Activated CD8-positive, alpha-beta memory T cell treated with anti-CD3 and anti-CD28 coated beads for 1 hour (primary cell): ENCODE measurements at places on chromosomes 4 and X.

DNA sequence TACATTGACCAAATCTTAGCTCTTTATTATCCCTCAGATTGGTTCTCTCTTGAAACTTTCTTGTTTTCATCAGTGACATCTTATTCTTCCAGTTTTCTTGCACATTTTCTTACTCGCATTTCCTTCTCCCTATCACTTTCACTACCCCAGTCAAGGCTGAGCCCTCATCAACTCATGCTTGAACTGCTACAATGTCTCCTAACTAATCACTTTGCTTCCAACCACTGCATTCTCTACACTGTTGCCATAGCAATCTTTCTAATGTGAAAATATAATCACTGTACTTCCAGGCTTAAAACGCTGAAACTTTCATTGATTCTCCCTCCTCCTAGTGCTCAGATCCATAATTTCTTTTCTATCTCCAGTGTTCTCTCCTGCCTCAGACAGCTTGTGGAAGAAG lies 22.2 kb upstream of the LPAR4 start:
- DNase-seq = no peak

GRCh38 chr4:187798385-187798784 lies 197.2 kb upstream of the ZFP42 start:
- DNase-seq = no peak

DNA sequence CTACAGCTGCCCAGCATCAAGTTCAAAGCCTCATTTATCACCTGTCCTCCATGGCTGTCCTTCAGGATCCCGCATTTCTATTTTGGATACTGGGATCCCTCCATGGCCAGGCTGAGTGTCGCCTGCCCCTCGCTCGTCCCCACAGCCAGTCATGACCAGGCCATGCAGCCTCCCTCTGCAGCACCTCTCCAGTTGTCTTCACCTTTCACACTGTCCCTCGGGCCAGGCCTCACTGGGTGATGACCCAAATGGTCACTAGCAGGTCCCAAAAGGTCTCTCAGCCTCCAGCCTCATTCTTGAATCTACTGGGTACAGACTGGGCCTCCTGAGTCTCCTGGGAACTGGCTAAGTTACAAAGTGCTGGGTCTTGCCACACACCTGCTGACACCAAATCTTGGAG lies 48.7 kb upstream of the HELT start:
- no peak for DNase-seq

- no peak for DNase-seq
Measured at GRCh38 chr4:184952522-184952921, 65.8 kb upstream of the HELT start.

DNA sequence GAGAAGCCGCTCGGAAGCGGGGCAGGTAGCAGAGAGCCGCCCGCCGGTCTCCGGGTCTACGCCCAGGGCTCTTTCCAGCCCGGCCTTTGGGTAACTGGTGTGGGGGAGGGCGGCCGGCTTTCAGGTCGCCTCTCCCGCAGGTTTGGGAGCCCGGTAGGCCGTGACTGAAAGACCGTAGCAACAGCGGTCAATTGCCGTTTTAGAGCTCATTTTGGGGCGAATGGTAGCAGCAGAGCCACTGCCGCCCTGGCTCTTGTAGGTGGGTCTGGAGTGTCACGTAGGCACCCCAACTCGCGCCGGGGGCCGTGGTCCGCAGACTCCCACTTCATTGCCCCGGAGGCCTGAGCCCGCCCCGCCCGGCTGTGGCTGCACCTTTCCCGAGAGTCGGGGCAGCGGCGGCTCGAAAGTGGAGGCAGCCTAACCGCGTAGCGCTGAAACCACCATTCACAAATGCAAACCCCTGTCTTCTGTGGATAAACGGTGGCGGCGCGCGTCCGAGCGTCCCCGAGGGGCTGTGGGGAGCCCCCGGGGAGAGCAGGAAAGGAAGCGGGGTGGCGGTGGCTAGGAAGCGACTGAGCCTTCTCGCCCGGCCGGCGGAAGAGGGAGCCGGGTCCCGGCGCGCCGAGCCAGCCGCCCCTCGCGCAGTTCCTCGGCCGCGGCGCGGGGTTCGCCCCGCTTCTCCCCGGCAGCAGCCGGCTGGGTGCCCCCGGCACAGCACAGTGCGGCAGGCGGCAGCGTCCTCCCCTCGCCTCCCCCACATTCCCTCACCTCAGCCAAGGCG lies 2185.1 kb upstream of the TENM3 start:
- DNase-seq = no peak

DNA sequence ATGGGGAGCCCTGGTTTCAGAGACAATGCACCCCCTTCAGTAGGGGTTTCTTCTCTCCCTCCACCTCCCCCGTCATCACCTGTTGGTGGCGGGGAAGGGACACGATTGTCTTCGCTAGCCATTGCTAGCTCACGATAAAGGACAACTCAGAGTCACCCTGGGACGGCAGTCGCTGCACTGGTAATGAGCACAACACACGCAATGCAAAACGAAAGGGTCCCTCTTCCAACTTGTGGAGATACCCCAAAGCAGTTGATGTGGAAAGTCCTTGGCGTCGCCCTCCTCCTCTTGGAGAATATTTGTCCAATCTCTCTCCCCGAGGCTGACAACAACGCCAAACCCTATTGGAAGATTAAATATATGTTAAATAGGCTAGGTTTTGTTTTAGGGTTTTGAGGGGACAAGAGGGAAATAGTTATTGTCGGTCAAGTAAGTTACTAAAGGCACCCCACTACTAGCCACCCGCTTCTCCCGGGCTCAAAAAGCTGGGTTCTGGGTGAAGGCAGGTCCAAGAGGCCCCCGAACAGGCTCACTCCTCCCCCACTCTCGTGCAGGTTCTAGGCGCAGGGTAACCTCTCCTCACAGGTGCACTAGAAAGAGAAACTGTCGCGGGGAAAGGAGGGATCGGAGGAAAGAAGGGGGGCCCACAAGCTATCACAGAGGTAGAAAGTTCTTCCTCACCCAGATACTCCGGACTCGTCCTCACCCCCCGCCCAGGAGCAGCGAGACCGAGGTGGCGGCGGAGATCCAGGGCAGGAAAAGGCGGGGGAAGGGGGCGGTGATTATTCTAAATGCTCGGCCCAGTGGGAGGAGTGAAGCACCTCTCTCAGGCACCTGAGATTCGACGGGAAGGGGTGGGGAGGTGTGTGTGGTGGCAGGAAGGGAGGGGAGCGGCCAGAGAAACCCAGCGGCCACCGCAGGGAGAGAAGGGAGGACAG lies at the start of gene LRBA:
Gene LRBA (minus strand): TSS at position 764 of the 938 bp plus-strand sequence. CDS start 642 bp downstream, at position 122.
- peak; percentile 62 for DNase-seq

DNA sequence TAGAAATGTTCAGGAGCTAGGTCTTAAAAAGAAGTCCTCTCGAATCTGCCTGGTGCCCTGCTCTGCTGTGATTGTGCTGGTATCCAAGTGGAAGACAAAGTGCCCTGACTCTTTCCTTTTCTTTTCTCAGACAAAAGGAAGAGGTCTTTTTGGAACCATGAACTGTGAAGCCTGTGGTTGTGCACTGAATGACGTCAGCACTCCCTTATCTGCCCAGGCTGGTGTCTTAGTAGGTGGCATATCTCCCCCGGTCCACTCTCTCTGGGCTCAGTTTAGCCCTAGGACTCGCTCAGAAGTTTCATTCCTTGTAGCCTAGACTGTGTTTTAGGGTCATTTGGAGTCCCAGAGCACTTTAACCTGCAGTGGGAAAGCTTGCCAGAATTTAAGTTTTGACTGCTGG lies 400.3 kb upstream of the CT83 start:
- no peak for DNase-seq

- no peak for DNase-seq
Measured at GRCh38 chr4:8472689-8473197, 32.2 kb downstream of the TRMT44 start.

DNA sequence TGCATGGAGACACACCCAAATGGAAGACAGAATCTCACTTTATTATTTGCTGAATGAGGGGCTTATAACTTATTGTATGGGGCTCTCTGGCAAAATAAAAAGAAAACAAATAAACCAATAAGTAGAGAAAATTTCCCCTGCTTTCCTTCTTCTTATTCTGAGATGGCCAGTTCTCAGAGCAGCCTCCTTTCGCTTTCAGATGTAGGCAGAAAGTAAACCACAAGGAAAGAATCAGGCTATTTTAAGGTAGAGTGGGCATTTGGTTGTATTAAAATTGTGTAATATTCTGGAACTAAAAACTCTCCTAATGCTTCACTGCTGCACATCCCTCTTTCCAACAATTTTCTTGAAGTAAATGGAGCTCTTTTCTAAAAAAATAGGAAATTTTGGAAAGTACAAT lies 241.8 kb downstream of the GALNTL6 start:
- DNase-seq = no peak

DNA sequence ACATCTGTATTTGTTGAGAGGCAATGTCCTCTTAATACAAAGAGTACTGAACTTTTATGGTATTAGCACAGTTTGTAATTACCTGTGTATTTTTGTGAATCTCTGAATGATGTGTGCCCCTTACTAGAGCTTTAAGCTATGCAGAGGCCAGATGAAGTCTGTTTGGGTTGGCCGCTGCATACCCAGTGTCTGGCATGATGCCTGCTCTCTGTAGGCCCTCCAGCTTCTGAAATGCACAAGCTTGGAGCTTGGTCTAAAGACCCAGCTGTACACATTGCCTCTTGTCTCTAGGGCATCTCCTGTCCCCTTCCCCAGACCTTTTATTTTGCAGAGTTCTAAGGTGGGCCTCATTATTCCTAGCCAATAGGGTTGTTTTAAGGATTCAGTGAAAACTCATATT lies 68.6 kb downstream of the CDS1 start:
- DNase-seq = no peak

DNA sequence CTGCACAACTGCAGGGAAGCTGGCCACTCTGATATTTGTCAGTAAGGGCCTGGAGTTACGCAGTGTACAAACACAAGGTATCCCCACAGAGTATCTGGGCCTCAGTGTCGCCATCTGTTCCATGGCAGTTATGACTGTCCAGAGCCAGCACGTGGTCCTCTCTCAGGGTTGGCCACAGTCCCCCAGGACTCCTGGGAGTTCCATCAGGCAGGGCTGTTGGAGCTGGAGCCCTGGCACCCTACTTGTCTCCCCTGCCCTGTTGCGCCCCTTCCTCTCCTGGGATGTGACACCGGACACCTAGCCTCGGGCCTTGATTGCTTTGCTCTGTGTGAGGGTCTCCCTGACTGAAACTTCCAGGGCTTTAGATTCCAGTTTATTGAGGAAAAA lies 8.4 kb downstream of the HTRA3 start:
- no peak for DNase-seq

DNA sequence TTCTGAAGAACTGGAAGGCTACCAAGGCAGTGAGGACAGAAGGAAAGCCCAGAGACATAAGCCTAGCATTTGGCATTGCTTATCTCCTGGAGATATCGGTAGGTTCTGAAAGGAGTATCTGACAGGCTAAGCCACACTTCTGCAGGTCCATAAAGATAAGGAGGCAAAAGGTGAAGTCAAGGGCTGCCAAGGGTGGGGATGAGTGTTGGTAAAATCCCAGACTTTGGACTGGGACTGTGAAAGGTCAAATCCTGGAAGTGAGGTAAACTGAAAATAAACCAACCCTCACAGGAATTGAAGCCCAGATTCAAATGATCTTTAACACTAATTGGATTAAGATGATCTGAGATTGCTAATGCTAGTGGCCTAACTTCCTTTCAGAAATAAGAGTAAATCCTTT lies 27.4 kb downstream of the GK start:
- DNase-seq = no peak

DNA sequence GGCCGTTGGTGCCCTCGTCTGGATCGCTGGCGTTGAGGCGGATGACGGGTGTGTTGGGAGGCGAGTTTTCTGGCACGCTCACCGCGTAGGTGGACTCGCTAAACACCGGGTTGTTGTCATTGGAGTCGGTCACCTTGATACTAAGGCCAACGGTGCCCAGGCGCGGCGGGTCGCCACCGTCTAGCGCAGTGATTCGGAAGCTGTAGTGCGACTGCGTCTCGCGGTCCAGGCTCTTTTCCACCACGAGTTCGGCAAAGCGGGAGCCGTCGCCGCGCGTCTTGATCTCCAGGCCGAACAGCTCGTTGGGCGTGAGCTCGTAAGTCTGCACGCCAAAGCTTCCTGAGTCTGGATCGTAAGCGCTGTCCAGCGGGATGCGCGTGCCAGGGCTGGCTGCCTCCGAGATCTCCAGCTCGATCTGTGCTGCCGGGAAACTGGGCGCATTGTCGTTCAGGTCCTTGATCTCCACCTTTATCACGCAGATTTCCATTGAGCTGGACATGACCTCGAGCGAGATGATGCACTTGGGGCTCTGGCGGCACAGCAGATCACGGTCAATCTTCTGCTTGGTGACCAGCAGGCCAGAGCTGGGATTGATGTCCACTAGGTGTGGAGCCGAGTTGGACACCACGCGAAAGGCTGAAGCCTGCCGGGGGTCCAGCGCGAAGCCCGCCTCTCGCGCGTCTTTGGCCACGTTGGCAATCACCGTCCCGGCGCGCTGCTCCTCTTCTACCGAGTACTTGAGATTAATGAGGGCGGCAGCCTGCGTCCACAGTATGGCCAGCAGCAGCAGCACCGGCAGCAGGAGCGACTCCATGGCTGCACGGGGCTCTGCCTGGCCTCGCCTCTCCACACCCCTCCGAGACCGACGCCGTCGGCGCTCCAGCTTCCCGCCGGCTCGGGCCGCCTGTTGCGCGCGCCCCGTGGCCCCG lies 2.0 kb downstream of the PCDH19 start:
- DNase-seq = no peak

- DNase-seq = no peak
Measured at GRCh38 chr4:53844133-53844532, 220.3 kb downstream of the CHIC2 start.

- no peak for DNase-seq
Measured at GRCh38 chr4:137194670-137195069, 337.6 kb downstream of the PCDH18 start.

GRCh38 chrX:39504850-39505259 lies 592.9 kb downstream of the BCOR start:
- no peak for DNase-seq

- DNase-seq = no peak
Measured at GRCh38 chr4:148072789-148073188, 340.9 kb downstream of the ARHGAP10 start.

DNA sequence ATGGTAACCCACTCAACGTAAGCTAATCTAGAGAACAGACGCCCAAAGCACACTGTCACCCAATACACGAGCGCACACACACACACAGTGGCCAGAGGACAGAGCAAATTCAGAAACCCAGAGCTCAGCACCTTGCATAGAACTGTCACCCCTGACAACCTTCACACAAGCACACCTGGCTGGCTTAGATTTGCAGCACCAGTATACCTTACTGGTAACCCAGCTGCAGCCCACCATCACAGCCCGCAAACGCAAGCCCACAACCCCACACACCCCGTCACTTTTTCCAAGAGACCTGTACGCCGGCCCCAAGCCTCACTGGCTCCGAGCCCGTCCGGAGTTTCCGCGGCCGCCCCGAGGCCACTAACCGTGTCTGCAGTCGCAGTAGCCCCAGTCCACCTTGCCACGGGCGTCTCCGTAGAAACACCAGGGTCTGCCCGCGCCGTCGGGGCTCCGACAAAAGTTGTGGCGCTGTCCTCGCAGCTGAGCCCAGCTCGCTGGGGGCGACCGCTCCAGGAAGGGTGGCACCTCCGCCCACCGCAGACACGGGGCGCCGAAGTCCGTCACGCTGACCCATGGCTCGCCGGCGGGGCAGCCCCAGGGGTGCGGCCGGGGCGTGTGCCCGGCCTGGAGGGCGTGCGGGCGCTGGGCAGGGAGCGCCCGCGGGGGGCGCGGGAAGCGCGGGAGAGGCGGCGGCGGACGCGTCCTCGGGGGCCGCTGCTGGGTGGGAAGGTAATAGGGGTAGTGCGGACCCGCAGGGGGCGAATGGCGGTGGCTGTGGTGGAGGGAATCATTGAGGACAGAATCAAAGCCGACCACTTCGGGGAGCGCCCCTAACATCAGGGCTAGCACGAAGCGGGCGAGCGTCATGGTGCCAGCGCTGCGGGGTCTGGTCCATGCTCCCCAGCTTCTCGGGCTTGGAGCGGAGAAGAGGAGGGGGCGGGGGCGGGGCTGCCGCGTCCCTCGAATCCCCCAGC lies 664 bp downstream of the PRSS12 start:
- DNase-seq = no peak

GRCh38 chrX:27444093-27444908 lies 18.8 kb downstream of the PPP4R3C start:
- no peak for DNase-seq
